DMS79 treated with DMSO at 0.1 percent for 48 hours (cell line): ENCODE measurements at places on chromosomes 7 and 10.

- DNase-seq = no peak
Observed at GRCh38 chr10:111158595-111158994, 81.8 kb downstream of the ADRA2A start.

GRCh38 chr7:151087245-151088018, 1.2 kb downstream of the AGAP3 start:
- DNase-seq = no peak

- no peak for DNase-seq
Observed at GRCh38 chr7:111933609-111934008, 272.6 kb downstream of the DOCK4 start.

- DNase-seq = no peak
Observed at GRCh38 chr7:22586786-22587140, 86.8 kb upstream of the STEAP1B start.

DNA sequence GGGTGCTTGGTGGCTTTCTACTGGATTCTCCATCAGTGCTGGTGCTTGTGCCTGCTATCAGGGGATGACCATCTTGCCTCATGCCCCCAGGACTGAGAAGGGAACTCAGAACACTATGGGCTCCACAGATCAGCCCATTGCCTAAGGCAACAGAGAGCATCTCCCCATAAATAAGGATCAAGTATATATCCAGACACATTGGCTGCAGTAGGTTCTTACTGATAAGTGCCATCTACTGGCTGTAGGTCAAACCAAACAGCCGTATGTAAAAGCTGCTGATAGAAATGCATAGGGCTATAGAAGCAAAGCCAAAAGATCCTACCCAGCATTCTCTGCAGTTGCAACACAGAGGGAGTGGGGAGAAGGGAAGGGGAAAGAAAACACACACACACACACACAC, 153.7 kb downstream of the CDK14 start:
- DNase-seq = no peak

DNA sequence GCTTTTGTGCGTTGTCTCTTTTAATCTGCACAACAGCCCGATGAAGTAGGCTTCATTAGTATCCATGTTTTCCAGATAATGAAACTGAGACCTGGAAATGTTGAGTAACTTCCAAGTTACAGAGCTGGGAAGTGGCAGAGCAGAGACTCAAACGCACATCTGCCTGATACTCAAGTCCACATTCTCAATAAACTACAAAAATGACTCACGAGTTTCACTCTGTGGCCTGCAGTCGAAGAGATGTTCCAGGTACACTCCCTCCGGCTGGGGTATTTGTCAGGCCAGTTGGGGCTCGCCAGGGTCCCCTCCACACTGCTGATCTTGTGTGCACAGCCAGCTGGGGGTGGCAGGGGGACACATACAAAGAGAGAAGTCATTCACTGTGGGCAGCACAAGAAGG, 17.7 kb upstream of the OPALIN start:
- DNase-seq = no peak
